ENCODE measurements at places on chromosomes 2 and 18.

- no peak for DNase-seq
Measured at GRCh38 chr2:100403722-100404121, 13.7 kb downstream of the CHST10 start.

GRCh38 chr18:25896178-25896780, 194.1 kb downstream of the SS18 start:
- DNase-seq, result peak; percentile 30

DNA sequence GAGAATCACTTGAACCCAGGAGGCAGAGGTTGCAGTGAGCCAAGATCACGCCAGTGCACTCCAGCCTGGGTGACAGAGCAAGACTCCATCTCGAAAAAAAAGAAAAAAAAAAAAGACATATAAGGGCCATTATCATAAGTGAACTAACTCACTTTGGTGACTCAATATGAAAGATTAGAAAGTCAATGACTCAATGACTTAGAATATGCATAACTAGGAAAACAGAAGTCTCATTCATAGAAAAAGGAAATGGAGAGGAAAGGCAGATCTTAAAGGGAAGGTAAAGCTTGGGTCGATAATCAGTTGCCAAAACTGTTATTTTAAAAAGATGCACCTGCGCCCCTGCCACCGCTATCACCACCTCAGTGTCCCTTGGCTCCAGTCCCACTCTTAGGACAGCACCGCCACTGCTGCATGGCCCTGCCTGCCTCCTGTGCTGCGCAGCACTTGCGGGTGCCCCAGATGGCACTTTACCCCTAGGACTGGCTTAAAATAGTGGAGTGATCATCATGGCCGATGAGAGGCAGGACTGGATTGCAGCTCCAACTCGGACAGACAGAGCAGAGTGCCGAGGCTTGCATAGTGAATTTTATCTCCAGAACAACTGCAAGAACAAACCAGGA, 54.7 kb downstream of the INO80D start:
- DNase-seq, result no peak

DNA sequence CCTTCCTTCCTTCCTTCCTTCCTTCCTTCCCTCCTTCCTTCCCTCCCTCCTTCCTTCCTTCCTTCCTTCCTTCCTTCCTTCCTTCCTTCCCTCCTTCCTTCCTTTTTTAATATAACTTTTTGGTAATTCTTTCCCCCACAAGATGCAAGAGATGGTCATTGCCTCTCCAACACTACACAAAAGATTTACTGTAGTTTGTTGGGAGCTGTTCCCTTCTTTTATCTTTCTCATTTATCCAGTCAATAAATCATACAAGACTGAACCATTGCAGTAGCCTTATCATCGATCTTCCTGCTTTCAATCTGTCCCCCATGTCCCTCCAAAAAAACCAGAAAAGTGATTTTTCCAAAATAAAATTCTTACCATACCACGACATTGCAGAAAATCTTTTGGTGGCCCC, 8.2 kb downstream of the APCDD1 start:
- DNase-seq, result peak; percentile 96

- DNase-seq, result no peak
Measured at GRCh38 chr18:3664563-3665178, 214.7 kb downstream of the TGIF1 start.
